Activated naive CD4-positive, alpha-beta T cell treated with anti-CD3 and anti-CD28 coated beads, Interleukin-2, amount 50 U/mL, for 16 hours (primary cell): ENCODE measurements at places on chromosomes 2 and 18.

GRCh38 chr2:234629596-234629995, 132.7 kb upstream of the ARL4C start:
- DNase-seq, result no peak

- DNase-seq, result no peak
Measured at GRCh38 chr2:136051001-136051724, 65.7 kb upstream of the DARS1 start.

- DNase-seq, result peak; percentile 81
Measured at GRCh38 chr18:62420513-62421209, 95.6 kb downstream of the TNFRSF11A start.

DNA sequence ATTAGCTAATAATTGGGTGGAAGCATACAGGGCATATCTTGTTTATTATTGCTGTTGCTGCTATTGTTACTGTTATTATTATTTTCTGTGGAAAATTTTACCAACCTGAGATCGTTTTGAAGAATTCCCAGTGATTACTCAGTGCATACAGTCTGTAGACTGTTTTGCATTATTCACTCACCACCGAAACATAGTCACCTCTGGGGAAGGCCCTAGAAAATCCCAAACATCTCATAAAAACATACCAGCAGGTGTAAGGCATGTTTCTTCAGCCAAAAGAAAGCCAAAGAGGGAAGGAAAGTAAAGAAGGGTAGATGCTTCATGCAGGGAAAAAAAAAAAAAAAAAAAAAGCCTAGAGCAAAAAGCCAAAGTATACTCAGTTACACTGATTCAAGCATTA, 647.7 kb downstream of the BCL11A start:
- DNase-seq, result no peak

DNA sequence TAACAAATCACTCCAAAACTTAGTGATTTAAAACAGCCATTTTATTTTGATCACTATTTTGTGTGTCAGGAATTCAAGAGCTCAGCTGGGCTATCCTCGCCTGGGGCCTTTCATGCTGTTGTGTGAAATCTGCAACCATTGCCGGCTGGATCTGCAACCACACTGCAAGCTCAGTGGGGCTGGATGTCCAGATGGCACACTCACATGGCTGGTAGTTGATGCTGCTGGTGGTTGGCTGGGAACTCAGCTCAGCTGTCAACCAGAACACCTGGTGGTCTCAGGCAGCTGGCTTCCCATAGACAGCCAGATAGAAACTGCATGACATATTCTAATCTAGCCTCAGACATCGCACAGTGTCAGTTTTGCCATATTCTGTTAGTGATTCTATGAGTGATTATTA, 30.6 kb upstream of the AP1S3 start:
- DNase-seq, result no peak

GRCh38 chr2:174682007-174682577, 82.2 kb downstream of the CHRNA1 start:
- DNase-seq, result peak; percentile 45

- no peak for DNase-seq
Measured at GRCh38 chr2:28680657-28681056, 71.0 kb upstream of the PPP1CB start.

DNA sequence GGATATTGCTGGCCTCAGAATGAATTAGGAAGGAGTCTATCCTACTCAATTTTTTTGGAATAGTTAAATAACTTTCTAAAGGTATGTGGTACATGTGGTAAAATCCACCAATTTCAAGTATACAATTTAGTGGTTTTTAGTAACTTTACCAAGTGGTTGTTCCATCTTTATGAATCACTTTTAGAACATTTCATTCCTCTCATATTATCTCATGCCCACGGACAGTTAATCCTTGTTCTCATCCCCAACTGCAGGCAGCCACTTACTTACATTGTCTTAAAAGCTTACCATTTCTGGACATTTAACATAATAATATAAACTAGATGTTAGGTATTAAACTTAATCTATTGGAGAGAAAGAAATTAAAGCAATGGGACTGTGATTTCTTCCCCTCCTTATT, 146.3 kb upstream of the ZC3H15 start:
- no peak for DNase-seq

DNA sequence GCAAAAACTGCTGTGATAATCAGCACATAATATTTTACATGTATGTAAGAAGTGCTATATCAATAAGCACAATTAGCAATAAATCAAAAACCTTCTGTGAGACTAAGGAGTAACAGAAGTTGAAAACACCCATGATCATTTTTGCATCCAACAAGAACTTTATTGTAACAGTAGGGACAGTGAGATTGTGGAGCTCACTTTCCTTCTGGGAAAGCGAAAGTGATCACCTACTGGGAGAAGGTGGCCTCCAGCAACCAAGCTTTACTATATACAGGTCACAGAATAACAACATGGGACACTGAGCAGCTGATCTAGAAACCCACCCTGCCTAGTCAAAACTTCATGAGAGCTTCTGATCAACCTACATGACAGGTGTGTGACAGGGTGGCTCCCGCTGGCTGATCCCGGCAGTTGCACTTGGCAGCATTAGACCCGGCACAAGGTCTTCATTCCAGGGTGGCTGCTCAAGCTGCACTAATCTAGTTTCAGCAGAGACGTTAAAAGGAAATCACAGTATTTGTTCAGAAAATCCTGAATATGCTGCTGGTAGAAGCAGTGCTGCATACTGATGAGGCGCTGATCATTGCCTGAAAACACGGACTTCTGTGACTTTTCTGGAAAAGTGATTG, 63.5 kb upstream of the ARL5A start:
- DNase-seq, result no peak
